EL (cell line): ENCODE measurements at places on chromosomes 2 and 18.

GRCh38 chr2:188292348-188293239, 920 bp downstream of the GULP1 start:
- peak; percentile 89 for DNase-seq

DNA sequence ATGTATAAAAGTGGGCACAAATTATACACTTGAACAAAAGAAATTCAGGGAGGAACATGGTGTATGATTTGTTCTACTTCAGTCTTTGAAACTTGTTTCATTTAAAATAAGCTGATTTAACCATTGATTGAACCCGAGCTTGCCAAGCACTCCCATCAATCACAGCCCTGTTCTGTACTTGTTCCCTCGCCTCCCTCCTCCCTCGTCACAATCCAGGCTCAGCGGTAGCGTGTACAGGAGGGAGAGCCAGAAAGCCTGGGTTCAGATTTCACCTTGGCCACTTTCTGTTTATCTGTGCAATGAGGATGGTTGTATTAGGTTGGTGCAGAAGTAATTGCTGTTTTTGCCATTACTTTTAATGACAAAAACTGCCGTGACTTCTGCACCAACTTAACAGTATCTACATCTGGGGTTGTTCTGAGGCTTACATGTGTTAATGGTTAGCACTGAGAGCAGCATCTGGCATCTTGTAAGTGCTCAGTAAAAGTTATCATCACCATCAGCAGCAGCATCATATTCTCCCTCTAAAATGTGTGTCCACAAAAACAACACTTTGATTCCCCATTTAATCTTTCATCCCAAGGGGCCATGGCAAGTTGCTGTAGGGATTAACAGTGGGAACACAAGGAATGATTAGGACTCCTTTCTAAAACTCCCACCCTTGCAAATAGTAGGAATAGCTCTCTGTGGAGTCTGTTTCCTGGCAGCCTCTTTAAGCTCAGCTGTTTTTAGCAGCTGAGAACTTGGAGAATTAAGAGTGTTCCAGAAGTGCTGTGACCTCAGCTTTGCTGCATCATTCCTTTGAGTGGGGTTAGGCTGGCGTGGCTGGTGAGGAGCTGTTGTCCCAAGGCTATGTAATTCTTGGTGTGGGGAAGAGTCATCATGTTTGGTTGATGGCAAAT, 4.7 kb downstream of the DPYSL5 start:
- DNase-seq: no peak

DNA sequence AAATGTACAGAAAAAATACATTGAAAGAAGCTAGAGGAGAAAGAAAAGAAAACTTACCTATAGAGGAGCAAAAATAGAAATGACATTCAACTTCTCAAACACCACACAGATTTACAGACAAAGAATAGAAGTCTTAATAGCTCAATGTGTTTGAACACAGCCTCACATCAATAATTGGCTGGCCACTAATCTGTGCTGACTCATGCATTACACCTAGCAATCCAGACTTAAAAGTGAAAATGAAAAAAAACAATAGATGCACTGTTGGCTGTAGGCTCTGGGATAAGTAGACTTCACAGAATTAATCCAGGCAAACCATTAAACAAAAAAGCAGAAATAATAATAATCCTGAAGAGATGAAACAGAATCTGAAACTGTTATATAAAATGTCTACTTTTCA, 961.3 kb upstream of the CELF4 start:
- DNase-seq: no peak

GRCh38 chr18:38534073-38534472, 968.5 kb upstream of the CELF4 start:
- no peak for DNase-seq

DNA sequence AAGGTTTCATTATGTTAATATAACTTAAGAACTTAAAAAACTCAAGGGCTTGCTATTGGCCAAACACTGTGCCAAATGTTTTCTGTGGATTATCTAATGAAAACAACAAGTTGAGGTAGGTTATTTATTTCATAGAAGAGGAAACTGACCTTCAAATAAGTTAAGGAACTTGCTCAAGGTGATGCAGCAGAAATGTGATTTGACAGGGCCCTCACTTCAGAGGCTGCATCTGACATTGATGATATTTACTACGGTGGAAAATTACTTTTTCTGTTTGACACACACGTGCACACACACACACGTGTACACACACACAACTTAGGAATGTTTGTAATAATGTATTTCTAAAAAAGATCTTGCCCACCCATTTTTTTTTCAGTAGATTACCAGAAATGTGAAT, 137.2 kb upstream of the CXCR4 start:
- no peak for DNase-seq

DNA sequence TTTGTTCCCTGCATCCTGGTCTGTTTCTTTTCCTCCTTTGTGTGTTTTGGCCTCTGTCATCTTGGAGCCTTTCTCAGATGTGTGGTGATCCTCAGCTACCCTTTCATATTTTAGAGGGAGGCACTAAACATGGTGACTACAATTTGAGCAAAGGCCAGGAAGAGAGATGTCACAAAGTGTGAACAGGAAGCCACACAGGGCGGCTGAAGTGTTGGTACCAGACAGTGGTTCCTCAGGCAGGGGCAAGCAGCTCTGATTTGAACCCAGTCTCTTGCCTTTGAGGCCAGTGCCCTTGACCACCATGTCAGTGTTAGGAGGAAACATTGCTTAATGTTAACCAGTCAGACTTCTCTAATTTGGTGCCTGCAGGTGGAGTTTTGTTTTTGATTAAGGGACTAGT, 9.2 kb downstream of the LRRFIP1 start:
- DNase-seq: no peak

- no peak for DNase-seq
Measured at GRCh38 chr2:122266636-122267035, 511.2 kb downstream of the TSN start.

DNA sequence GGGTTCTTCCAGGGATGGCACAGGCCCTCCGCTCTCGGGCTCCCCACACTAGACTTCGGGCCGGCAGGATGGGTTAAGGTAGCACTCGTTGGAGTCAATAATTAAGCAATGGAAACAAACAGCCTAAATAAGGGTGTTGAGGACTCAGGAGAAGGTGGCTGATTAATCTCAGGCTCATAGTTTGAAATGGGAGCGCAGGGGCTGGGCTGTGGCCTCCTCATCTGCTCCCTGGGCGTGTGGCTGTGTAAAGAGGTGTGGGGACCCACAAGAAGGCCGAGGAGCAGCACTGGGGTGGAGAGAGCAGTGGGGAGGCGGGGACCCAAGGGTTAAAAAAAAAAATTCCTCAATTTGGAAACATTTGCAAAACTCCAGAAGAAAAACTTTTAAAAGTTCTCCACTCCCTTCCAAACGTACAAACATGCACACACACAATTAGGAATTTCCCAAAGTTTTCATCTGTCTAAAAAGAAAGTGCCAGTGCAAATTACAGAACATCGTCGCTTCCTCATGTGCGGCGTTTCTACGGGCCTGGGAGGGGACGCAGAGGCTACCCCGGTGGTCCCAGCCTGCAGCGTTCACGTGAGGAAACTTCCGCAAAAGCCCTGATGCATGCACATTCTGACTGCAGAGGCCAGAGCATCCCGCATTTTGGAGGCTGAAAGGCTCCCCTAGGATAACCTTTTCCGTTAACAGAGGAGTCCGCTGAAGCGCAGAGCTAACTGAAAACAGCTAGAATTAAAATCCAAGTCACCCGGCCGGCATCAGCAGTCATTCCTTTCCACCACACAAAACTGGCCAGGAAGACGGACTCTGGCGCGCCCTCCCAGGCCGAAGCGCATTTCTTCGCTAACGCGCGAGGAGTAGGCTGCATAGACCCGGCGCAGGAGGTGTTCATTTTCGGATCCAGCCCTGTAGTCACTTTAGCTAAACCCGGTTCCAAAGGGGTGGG, 1.0 kb upstream of the TUBB6 start:
- DNase-seq: peak; percentile 81

DNA sequence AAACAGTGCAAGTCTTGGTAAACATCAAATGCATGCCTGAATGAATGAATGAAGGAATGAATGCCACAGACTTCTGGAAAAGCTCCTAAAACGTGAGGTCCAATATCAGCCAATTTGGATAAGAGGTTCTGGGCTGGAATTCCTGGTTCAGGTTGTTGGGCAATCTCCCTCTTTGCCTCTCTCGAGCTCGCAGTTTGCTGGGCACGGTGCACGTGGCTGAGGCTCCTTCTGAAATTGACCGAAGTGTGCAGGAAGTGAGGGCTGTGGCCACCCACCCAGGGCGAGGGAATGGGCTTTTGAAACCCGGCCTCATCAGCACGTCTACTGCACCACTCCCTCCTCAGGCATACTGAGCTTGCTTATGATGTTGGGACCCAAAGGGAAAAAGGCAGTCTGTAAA, 288.8 kb upstream of the HS6ST1 start:
- no peak for DNase-seq

DNA sequence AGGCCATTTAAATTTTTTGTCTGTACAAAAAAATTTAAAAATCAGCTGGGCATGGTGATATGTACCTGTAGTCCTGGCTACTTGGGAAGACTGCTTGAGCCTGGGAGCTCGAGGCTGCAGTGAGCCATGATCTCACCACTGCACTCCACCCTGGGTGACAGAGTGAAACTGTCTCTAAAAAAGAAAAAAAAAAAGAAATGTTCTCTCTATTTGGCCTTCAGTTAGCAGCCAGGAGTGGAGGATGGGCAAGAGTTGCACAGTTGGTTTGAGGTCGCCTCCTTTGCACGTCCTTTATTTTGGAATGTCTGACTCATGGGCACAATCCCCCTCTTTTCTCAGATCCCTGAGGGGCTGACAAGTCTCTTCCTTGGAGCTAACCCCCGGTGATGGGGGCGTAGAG, 26.3 kb downstream of the ITM2C start:
- peak; percentile 50 for DNase-seq

GRCh38 chr2:20538308-20539132, 91.6 kb downstream of the RHOB start:
- no peak for DNase-seq

- DNase-seq: no peak
Measured at GRCh38 chr2:53629501-53629900, 138.1 kb upstream of the CHAC2 start.

DNA sequence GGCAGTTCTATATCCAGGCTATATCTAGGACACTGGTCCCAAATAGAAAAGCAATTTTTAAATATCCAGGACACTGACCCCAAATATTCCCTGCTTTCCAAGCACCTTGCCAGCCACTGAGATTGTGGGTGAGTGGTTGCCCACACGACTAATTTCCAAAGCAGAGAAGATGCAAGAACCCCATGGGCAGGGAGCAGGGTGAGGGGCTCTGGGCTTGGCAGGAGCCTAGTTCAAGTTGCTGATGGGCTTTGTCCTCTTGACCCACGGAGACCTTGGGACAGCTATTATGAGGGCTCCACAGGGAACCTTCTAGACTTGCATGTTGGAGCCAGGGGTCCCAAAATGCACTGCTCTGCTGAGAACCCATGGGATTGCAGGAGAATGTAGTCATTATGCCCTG, 146.0 kb upstream of the SMAD2 start:
- DNase-seq: no peak

DNA sequence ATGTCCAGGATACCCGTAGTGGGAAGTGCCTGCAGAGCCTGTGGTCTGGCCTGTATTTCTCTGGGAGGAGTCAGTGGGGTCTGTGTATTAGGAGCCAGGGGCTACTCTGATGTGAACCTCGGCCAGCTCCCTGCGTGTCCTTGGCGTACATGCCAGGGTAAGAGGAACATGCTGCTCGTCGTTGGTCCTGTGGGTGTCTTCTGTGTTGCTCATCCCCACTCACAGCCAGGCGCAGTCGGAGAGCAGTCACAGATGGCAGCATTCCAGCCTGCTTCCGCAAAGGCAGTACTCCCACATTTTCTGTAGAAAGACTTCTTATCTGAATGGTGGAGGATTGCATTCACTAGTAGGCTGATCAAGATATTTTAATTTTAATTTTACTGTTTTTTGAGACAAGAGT, 84.9 kb downstream of the DGKD start:
- DNase-seq: no peak

- DNase-seq: no peak
Measured at GRCh38 chr2:207502577-207503198, 27.1 kb upstream of the CREB1 start.

DNA sequence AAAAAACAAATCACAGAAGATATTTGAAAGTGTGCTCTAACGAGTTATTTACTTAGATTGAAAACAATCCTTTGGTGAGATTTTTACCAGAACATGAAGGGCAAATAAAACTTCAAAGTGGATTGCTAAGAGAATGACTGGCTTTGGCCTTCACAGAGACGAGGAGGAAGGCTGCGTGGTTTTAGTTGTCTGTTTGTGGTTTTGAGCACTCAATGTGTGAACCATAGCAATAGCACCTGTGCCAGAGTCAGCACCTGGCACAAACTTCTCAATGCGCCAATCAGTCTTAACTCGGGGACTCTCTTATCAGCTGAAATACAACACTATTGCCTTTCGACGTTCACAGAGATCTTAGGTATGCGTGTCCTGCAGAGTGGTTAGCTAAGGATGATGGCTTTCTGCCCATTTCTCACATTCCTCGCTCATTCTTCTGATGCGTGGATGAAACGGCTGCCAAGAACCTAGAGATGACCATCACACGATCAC, 70.0 kb downstream of the MBP start:
- peak; percentile 22 for DNase-seq

DNA sequence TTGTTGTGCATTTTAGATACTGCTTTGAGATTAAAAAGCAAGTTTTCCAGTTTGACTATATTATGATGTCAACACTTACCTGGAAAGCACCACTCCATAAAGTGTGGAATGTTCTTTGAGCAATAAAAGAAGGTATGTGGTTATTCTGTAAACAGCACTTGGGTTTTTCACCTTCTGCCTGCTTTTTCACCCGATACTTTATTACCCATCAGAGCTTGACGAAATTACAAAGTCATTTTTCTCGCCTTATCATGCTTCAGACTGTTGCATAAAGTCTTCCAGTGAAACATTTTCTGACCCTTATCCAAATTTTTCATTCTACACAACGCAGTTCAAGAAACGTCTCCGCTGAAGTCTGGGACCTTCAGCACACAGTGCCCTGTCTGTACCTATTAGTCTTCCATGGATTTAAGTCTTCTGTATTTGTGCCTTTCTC, 25.2 kb downstream of the CAB39 start:
- no peak for DNase-seq

GRCh38 chr2:32739664-32740063, 111.8 kb downstream of the TTC27 start:
- no peak for DNase-seq

DNA sequence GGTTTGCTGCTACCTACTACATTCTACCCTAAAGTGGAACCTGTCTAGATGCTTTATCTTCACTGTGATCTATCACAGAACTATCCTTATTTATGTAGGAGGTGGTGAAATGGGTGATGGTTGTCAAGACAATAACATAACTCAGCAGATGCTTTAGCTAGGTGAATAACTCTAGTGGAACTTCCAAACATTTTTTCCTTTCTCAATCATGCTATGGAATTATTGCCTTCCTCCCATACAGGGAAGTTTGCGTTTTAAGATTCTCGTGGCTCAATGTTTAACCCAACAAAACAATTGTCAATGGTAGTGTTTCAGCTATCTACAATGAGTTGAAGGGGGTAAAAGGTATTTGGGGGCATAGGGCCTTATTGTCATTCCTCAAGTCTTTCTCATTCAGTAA, 82.6 kb upstream of the GLI2 start:
- peak; percentile 35 for DNase-seq

DNA sequence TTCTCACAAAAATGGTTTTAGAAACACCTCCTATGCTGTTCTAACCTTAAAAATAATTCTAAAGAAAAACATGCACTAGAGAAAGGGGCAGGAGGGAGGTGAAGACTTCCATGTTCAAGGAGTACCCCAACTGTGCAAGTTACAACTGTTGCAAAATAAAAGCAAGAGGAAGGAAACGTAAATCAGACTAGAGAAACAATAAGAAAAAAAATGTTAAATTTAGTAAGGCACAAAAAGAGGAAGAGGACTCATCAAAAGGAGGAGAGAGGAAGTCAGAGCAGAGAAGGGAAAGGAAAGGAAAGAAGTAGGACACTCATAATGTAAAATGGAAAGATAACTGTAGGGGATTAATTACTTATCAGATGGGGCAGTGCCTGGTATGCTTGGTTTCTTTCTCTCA, 34.1 kb downstream of the RAPH1 start:
- no peak for DNase-seq
